HFFc6 (cell line): ENCODE measurements at places on chromosomes 7 and 10. TPM values are rescaled to one million over a fixed set of nuclear protein-coding genes. Genes with fewer than 3 reads are reported as not detected.

The ODAD2 gene
- total RNA-seq = 11.2 to 20.1 TPM (median 13.5 TPM) in 3 replicates

The EBF3 gene
- 0.09 to 0.26 TPM in 2 of 3 replicates, not detected in the other for total RNA-seq

The RBM17 gene
- total RNA-seq = 53.4 to 71.0 TPM (median 63.2 TPM) in 3 replicates

The GJD4 gene
- not detected in 3 replicates for total RNA-seq

DNA sequence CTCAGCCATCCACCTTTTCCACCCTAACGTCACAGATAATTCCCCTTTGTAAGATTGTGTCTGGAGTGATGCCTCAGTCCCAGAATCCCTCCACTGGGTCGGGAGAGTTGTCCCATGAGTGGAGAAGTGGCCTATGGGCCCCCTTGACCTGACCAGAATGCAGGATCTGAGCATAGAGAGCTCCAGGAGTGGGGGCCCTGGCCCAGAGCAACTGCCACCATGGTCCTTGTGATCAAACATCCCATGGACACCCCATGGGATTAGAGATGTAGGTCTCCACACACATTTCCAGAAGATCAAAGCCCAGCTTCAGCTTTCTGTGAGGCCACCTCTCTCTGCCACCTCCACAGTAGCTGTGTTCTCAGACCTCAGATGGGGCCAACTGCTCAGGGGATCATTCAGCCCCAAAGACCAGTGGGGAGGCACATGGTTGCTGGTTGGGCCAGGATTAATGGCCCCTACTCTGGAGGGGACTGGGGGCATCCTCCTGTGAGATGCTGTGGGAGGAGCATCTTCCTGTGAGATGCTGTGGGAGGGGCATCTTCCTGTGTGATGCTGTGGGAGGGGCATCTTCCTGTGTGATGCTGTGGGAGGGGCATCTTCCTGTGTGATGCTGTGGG is 28.5 kb upstream of the DPYSL4 start:
- DNase-seq = no peak

DNA sequence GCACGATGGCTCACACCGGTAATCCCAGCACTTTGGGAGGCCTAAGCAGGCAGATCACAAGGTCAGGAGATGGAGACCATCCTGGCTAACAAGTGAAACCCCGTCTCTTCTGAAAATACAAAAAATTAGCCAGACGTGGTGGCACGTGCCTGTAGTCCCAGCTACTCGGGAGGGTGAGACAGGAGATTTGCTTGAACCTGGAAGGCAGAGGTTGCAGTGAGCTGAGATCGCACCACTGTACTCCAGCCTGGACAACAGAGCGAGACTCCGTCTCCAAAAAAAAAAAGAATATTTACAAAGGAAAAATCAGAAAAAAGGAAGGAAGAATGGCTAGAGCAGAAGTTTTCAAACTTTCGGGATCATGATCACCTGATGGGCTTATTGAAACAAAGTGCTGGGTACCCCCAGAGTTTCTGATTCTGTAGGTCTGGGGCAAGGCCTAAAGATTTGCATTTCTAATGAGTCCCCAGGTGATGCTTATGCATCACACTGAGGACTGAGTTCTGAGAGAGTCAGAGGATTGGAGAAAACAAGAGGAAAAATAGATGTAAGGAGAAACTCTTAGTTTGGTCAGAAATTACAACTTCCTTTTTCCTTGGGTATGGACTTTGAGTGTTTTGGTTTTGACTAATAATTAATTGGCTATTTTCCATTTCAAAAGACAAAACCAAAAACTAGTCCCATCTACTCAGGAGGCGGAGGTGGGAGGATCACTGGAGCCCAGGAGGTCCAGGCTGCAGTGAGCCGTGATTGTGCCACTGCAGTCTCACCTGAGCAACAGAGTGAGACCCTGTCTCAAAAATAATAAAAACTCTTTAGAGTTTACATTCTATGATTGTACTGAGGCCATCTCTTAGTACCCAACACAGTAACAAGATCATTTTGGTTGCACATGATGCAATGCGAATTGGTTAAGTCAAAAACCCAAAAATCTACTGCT is 14.4 kb downstream of the MARCHF5 start:
- no peak for DNase-seq

GRCh38 chr10:21314906-21315644 is 210.4 kb downstream of the SKIDA1 start:
- DNase-seq = peak; percentile 56

DNA sequence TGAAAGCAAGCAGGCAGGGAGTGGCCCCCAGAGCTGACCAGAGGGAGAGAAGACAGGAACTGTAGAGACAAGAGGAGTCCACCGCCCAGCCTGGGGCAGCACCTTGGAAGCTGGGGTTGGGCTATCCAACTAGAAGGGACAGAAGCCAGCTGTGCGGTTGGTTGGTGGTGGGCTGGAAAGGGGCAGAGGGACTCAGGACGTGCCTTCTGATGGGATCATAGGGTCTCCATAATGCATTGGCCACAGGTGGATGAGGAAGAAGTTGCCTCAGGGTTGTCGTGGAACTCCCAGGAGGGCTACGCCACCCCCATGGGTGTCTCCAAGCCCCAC is 114.0 kb upstream of the RET start:
- DNase-seq = no peak

GRCh38 chr10:63068246-63068645 is 64.9 kb upstream of the NRBF2 start:
- DNase-seq = no peak

DNA sequence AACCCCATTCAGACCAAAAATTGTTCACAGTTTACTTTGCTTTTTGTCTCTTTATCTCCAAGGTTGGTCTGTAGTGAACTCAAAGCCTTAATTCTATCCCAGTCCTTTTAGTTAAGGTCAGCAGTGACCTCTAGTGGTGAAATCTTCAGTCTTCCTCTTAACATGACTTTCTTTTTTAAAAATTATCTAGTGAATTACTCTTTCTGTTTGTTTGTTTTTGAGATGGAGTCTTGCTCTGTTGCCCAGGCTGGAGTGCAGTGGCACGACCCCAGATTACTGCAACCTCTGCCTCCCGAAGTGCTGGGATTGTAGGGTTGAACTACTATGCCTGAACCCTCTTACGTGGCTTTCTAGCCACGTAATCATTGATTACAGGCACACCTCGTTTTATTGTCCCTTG is 25.0 kb downstream of the ZNF487 start:
- peak; percentile 74 for DNase-seq

DNA sequence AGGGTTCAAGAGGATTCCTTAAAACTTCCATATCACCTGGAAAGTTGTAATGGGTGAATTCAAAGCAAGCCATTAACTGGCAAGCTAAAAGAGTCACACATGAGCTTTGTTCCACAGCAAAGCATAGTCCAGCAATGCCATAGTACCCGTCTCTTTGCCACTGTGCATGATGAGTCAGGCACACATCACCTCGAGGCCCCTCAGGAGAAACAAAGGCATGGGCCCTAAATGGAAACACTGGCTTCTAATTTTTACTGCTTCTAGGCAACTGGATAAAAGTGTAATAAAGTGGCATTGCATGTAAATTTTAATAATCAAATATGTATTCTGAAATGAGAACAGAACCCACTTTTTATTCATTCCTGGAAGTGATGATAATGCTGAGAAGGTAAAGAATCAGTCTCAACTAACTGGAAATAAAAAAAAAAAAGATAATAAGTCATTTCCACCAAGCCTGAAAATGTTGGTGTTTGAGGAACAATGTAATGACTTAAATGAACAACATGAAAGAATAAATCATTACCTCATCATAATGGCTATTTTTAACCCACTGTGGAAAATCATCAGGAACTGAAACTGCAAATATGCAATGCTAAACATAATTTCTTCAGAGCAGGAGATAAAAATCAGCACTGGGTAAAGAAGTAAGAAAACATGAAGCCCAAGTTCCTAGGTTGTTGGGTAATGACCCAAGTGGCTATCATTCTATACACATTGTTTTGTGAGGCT is 104.9 kb downstream of the CDK6 start:
- DNase-seq = peak; percentile 33

DNA sequence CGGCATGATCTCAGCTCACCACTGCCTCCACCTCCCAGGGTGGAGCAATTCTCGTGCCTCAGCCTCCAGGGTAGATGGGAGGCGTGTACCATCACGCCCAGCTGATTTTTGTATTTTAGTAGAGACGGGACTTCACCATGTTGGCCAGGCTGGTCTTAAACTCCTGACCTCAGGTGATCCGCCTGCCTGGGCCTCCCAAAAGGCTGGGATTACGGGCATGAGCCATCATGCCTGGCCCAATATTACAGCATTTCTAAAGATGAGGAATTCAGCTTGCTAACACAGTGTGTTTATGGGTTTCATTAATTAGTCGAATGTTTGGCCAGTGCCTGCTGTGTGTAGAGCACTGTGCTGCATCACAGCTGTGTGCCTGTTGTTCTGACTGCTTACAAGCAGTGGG is 3.7 kb downstream of the WDR37 start:
- DNase-seq = no peak

DNA sequence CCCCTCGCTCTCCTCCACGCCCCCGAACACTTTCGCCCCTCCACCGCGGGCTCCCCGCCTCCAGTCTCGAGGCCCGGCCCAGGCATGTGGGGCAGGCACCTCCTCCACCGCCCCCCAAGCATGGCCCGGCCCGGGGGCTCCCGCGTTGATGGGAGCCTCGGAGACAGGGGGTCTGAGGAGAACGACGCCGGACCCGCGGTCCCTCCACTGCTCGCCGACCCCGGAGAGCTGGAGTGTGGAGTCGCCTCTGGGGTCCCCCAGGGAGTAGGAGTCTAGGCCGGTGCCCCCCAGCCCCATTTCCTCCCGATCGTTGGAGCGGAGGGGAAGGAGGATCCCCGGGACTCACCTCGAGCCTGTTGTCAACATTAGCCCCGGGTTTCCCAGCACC is 206 bp downstream of the UPF2 start:
- DNase-seq = no peak

DNA sequence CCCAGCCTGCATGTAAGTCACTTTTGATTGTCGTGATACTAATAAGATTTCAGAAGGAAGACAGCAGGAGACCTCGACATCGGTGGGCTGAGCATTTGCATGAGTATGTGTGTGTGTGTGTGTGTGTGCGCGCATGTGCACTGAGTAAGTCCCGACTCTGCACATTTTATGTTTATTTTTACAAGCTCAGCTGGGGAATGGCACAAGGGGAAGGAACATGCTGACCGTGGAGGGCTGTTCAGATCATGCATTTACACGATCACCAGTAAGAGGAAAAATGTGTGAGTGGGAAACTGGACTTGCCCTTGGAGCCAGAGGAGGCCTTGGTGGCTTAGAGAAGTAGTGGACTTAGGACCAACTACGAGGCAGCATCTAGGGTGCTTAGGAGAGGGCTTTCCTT is 41.3 kb downstream of the IL2RA start:
- DNase-seq = no peak

DNA sequence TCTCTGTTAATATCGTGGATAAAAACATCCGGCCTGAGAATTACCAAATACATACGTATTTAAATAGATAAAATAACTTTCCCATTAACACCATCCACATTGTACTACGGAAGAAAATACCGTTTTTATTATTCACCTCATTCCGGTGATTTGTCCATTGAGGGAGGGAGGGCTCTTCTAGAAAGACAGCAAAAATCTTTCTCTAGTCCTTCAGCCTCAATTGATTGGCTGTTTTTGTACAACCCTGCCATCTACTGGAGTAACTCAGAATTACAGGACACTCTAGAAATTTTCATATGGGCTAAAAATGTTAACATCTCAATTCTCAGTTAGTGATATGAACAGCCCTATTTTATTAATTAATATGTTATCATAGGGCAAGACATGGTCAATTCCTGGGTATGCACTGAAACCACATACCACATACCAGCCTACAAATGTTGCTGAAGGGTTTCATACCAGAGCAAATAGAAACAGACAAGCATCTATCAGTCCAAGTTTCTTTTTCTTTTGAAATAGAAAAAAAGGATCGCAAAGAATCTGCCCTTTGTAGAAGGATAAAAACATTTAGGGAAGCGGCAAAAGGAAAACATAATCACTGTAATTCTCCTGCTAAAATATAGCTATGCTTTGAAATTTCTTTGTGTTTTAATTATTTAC is 55.8 kb upstream of the CDCA7L start:
- peak; percentile 79 for DNase-seq
